ENCODE measurements at places on chromosomes 2 and 18.

DNA sequence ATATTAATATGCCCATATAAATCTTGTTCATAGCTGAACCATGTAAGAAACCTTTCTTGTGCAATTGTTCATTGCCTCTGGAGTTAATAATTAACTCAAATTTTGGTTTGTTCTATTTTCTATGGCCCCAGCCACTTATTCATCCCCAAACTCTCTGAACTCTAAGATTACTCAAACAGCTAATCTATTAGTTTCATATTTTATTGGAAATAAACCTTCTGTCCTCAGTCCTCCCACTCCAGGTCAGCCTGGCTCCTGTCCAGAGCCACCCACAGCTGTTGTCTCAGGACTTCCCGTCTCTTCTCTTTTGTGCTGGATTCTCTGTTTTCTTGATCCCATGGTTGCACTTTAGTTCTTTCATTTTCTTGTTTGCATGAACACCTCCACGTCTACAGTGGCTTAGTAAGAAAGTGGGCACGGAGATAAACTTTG, 4.4 kb upstream of the RNF103 start:
- DNase-seq, result no peak

- no peak for DNase-seq
These were observed 86.6 kb downstream of the COL6A3 start for GRCh38 chr2:237327175-237327950.

- no peak for DNase-seq
These were observed 89.7 kb upstream of the CXCR4 start for GRCh38 chr2:136207665-136208064.

GRCh38 chr2:15284614-15285013, 276.5 kb downstream of the NBAS start:
- no peak for DNase-seq

- DNase-seq, result peak; percentile 65
These were observed 122.8 kb downstream of the PXDN start for GRCh38 chr2:1621501-1621900.

GRCh38 chr2:32633040-32633439, 5.2 kb downstream of the TTC27 start:
- DNase-seq, result no peak

DNA sequence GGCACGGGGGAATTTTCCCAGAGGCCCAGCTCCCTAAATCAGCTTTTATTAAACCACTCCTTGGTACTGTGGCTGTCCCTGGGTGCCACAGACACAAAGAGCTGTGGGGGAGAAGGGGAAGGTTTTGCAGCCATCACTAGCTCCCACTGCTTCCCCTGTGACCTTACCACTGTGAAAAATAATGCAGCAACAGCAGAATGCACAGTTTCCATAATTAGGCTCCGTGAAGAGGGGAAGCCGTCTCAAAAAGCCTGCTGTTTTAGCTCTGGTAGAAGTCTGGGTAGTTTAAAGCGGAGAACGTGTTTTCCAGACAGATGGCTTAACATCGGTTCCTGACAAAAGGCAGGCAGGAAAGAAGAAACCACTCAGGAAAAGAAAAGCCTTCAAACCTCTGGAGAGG, 27.5 kb upstream of the CAB39 start:
- DNase-seq, result no peak

DNA sequence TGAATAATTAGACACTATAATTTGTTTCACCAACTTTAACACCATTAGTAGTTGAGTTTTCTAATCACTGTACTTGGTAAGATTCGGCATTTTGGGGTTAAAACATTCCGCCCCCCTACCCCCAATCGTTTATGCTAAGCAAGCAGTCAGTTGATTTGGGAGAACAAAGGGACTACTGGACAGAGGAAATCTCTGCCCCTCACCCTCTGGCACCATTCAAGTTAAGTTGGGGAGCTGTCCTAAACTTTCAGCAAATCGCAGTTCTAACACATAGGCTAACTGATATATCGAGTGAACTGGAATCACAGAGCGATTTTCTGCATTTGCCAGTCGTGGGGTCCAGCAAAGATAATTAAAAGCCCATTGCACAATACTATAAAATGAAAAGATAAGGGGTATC, 5.6 kb downstream of the KLF7 start:
- DNase-seq, result no peak

DNA sequence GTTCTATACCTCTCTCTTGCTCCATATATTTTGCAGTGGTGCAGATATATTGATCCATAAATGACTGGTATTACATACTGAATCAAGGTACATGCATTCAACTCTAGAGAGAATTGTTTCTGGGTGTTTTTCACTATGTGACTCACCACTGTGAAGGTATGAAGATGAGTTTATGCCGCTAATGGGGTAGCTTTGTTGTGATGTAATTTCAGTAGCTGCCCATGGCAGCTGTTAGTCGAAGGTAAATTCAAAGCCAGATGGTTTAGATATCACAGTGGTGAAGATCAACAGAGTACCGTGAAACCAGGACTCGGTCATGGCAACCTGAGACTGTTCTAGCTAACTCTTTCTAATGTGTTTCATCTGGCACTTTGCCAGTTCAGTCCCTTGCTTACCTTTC, 50.4 kb downstream of the PKP4 start:
- DNase-seq, result no peak

- peak; percentile 72 for DNase-seq
These were observed 340.0 kb upstream of the GULP1 start for GRCh38 chr2:187951470-187952218.

DNA sequence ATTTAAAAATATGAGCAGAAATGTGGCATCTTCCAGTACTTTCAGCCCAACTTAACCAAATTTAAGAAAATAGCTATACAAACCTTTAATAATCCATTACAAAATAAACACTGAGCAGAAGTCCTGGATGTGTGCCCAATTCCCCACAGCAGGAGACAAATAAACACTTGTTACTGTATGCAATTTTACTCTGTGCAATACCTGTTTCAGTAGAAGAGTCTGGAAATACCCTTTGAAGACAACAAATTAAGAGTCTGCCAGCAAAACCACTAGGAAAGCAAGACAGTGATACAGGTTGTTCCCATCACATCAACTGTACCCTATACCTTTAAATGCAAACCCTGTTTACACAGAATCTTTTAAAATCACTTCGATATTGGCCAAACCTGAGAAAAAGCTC, 41.4 kb upstream of the RNU4ATAC start:
- no peak for DNase-seq

DNA sequence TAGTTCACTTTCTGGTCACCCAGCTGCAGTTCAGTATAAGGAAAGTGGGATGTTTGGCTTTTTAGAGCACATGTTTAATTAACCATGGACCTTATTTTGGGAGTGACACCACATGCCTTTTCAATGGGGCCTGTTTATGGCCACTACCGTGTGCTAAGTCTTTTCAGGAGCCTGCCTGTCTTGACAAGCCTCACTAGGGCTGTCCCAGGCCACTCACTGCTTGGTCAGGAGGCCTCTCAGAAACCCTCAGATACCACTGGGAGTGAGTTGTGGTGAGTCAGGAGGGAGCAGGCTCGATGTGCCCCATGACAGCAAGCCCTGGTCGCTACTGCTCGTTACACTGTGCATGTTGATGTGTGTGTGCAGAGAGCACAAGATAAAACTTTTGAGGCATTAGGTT, 123.0 kb downstream of the MAP4K4 start:
- no peak for DNase-seq

DNA sequence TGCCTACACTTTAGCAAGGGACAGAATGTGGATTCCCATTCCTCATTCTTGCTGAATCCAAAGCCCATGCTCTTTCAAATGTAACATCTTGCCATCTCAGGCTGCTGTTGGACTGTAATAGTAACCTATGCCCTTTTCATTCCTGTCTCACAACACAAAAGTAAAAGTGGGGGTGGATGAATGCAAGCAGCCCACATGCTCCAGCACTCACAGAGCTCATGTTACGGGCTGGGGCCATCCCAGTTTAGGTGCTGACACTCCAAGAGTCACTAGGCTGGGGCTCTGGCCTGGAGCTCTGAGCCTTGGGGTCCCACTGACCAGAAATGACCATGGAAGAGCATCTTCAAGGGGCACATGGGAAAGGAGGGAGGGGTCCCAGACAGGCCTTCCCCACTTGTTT, 47.6 kb downstream of the CCBE1 start:
- DNase-seq, result no peak

DNA sequence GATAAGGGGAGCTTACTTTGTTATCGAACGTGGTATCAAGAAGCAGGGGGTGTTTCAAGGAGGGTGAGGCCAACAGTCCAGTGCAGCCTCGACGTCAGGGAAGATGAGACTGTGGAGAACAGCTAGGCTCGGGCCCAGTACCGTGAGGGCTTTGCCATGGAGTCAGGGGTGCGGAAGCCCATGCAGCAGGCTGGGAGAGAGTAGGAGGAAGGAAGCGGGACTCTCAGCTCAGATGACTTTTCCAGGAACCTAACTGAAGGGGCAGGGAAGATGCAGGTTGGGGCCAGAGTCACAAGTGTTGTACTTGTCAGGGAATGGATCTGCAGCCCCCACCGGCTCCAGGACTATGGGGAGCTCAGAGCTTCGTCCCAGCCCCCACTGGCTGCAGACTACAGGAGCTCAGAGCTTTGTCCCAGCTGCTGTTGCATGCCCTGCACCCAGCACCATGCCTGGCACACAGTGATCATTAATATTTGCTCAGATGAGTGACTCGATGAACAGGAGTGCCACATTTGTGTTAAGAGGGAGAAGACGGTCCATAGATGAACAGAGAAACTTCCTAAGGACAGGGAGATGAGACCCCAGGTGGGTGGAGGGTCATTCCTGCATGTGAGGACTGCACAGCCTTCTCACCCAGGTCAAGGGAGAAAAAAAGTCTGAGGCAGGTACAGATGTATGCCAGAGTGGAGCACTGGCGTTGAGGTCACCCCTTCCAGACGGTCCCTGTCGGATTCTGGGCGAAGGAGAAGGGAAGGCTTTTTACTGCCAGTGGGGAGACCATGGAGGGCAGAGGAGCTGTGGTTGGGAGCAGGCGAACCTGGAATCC, 36.4 kb downstream of the PTGR3 start:
- DNase-seq, result no peak

DNA sequence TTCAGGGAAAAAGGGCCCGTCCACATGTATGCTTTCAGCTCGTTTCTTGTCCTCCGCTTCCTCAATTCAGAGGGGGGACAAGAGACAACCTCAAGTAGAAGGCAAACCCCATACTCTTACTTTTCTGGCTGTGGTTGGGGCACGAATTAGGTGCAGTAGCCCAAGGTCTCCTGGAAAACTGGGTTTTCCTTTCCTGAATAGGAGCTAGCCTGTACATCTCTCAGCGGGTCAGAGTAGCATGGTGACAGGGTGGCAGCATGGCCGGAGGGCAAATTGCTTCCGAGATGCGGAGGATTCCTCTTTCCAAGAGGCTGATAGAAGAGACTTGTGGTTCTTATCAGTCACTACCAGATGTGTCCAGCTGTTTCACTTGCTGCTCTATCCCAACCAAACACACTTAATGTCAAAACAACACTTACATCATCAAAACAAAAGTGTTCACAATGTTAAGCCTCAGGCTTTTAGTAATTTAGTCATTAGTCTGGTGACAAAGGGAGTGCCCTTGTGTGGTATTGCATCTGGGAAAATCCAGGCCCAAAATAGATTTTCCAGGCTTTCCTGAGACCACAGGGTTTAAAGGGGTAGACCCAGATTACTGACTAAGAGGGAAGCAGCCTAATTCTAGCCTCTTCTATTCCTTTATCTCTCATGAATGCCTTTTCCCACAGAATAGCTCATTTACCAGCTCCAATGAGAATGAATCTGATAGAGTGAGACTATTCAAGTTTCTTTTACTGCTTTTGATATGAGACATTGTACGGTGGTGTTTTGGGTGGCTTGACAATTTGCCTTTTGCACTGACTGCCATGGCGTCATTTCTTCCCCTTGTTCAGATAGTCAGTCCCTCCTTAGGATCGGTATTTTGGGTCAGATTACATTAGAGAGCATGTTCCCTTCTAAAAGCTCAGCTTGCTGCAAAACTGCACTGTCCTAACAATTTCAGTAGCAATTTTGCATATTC, 162.0 kb downstream of the LTBP1 start:
- DNase-seq, result no peak

- no peak for DNase-seq
These were observed 246.3 kb downstream of the TXNL1 start for GRCh38 chr18:56391931-56392590.

GRCh38 chr2:148592791-148593190, 51.8 kb upstream of the EPC2 start:
- no peak for DNase-seq

GRCh38 chr2:217913436-217913835, 89.4 kb downstream of the TNS1 start:
- DNase-seq, result no peak

- DNase-seq, result no peak
These were observed 5.6 kb downstream of the RAB12 start for GRCh38 chr18:8614875-8615274.

DNA sequence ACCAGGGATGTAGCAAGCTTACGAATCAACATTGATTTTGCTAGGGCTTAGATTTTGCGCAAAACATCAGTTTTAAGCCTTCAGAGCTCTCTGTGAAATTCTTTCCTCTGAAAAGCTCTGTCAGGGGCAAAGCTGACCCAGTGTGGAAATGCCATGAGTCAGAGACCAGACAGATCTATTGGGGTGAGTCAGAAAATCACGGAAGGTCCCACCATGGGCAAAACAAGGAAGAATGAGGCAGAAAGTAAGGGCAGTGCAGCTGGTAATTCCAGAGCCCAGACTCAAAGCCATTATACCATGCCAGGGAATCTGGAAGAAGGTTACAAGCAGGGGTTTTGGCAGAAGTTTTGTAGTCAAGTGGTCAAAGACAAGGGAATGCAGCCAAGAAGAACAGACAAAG, 256.6 kb upstream of the CTAGE1 start:
- DNase-seq, result no peak

- no peak for DNase-seq
These were observed 239.1 kb downstream of the KCNS3 start for GRCh38 chr2:18117592-18117991.

DNA sequence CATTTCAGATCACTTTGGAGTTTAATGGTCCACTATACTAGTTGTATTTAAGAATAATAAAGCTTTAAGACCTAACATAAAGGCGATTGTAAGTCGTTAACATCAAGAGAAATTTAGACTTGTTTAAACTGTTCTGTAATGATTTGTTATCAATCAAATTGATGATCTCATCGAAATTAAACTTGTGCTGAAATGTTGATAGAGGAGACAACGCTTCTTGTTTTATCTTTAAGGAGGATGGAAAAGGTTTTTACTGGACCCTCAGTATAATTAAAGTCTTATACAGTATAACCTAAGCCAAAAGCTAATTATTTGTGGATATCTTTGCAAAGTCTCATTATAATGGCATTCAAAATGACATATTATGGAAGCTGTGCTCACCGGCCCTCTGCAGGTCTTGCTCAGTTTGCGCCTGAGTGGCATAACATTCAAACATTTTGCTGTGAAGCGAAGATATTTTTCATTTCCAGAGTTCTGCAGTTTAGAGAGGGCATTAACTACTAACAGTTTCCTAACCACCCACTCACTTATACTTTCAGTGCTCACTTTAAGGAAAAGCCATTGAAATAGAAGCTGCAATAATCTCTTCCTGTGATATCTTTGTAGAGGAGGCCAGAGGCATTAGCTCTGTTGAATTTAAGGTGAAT, 1.4 kb upstream of the SERTAD2 start:
- DNase-seq, result no peak

Data from spleen (tissue), 13 donors.